ENCODE measurements at places on chromosomes 13 and 19.

- no peak for DNase-seq
These were observed 77.1 kb downstream of the CHST8 start for GRCh38 chr19:33698576-33699435.

DNA sequence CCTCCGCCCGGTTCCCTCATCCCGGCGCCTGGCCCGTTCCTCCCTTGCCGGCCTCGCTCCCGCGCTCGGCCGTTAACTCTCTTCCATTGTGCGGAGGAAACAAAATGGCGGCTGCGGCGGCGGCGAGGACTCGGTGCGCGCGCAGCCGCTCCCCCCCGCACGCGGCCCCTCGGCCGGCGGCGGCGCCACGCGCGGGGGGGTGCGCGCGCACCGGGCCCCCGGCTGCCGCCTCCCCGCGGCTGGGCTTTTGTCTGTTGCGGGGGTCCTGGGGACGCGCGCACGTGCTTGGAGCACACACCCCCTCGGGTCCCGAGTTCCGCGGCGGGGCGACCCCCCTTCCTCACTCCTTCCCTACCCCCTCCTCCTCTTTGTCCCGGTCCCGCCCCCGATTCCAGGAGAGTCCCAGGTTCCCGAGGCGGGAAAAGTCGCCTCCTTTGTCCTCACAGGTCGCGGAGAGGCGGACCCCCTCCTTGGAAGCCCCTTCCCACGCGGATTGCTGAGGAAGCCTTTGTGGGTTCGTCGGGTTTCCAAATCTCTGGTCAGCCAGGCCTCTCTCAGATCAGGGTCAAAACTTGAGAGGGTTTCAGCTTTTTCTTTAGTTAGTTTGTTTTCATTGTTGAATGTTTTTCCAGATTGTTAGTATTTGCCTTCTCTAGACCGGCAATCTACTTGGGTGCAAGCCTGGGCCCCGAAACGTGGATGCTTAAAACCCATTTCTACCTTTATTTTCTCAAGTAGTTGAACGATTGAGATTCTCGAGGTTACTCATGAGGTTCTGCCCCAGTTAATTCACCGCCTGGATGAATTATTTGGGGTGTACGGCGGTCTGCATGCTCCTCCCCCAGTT is 687 bp downstream of the ILF3 start:
- no peak for DNase-seq

DNA sequence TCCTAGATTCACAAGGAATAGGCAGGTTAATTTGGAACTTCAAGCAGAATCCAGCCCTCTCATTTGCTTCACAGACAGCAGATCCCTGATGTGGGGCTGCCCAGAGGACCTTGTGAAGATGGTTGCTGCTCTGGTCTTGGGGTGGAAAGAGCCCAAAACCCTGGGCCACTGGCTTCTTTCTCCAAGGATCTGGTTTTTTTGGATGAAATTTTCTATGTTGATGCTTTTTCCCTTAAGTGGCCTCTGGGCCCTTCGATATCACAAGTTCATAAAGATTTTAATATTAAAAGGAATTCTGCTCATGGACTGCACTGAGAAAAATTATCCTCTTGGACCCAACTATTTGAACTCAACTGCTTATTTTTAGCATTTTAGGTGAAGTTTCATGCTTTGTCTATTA is 421.1 kb downstream of the KLF5 start:
- no peak for DNase-seq

GRCh38 chr19:46979126-46980105 is 40.2 kb upstream of the NPAS1 start:
- DNase-seq, result no peak

DNA sequence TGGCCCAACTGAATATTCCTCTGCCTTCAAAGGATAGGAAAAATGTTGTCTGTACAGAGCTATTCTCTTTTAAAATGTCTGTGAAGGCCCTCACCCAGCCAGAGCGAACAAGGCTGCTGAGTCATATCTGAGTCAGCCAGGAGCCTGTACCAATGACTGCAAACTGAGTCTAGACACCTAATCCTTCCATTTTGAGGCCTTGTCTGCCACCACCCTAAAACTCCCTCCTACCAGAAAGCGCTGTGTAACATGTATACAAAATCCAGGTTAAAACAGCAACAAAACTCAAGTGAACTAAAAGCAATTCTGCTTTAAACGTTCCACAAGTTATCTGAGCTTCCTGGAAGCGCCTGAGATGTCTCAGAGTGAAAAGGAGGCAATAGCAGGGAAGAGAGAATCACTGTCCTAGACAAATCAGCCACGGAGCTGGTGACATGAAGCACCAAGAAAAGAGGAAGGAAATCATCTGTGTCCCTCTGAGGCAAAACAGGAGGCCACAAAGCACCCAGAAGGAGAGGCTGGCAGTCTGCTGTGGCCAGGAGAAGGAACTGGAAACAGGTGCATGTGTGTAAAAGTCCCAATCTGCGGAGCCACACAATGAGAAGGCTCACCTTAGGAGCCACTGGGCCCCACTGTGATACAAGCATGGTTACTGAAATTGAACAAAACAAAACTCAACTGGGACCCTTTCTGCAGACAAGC is 10.2 kb downstream of the DHRS12 start:
- DNase-seq, result no peak

GRCh38 chr13:99355267-99356011 is 48.2 kb upstream of the GPR183 start:
- DNase-seq, result no peak

- no peak for DNase-seq
These were observed 48.6 kb downstream of the UBL3 start for GRCh38 chr13:29801737-29802305.

GRCh38 chr13:73849292-73849691 is 284.9 kb downstream of the KLF12 start:
- no peak for DNase-seq

DNA sequence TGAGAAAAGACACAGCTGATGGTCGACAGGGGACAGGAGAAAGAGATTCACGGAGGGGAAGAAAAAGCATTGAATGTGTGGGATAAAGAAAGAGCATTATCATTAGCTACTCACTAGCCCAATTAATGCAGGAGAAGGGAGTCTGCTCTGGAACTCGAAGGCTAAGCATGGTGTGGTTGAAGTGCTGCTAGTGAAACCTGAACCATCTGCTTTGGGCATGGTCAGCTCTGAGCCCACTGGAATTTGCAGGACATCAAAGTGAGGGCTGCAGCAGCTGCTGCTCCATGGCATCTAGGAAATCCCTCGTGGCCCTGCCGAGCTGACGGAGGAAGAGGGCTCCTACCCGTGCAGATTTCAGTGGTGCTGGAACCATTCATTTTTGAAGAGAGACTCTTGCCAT is 320.3 kb downstream of the ATP8A2 start:
- DNase-seq, result no peak

GRCh38 chr19:48461982-48462655 is 6.7 kb downstream of the KCNJ14 start:
- DNase-seq, result no peak

- no peak for DNase-seq
These were observed 11.2 kb downstream of the ZNF347 start for GRCh38 chr19:53147645-53148044.

- DNase-seq, result no peak
These were observed 3.9 kb upstream of the CD209 start for GRCh38 chr19:7751157-7751783.

DNA sequence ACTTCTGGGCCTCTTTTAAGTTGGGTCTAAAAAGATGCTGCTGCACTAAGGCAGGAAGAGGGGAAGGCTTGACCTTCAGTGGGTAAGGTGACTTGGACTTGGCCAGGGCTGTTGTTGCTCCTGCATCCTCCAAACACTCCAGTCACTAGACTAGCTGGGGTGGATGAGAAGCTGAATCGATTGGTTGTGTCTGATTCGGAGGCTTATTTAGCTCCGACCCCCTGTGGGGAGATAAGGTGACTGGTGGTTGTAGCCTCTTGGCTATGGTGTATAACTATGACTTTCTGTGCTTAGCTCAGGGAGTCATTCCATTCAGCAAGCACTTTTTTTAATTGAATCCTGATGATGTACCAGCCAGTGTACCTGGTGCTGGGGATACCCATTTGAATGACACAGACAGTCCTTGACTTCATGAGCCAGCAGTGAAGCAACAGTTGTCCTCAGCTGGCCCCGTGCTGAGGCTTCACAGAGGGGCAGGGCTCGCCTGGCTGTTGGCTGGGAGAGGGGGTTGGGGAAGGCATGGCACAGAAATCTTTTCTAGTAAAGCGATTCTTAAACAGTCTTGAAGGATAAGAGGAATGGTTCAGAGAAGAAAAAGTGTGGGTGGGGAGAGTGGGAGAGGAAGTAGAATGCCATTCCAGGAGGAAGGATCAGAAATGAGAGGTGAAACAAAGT is 9.9 kb downstream of the PCDH8 start:
- no peak for DNase-seq

DNA sequence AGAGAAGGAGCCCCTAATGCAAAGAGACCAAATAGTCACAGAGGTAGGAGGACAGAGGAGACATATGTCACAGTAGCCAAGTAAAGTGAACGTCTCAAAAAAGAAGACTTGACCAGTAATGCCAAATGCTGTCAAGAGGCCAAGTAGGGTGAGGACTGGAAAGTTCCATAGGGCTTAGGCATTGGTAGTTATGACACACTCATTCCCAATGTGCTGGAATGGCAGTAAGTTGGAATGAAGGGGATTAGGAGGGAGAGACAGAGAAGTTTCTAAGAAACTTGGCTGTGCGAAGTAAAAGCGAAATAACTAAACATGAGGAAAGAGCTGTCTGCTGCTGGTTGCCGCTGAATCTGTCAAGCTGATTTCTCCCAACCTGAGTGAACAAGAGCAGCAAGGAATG is 14.9 kb upstream of the FRY start:
- no peak for DNase-seq

GRCh38 chr19:7888826-7889217 is 512 bp downstream of the LRRC8E start:
- DNase-seq, result no peak

DNA sequence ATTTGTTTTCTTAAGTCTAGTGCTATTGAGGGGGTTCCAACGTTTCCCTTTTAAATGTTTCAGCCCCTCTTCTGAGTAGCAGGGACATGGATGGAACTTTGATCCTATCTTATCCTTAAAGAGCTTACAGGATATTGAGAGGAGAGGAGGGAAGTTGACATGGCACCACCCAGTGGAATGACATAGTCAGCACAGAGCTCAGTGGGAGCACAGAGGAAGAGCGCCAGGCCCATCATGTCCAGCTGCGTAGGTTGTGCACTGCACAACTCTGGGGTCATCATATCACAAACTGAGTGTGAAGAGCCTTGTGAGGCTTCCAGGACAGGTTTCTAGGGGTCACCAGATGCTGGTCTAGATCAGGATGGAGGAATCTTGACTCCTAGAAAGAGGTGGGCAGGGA is 4.6 kb upstream of the CDC42EP5 start:
- no peak for DNase-seq

DNA sequence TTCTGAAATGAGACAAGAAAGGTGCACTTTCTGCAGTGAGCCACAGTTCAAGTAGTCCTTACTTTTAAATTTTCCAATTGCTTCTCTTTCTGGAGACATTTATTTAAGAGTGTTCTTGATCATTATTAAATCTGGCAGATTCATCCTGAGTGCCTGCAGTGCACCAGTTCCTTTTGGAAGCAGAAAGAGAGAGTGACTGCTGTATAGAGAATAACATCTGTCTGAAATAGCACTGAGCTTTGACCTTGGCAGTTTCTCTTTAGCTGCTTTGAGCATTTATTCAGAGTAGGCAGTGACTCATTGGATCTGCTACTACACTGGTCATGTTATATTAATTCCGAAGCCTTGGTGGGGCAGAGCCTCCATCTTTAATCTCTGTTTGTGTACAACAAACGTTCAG is 1373.7 kb downstream of the PCDH9 start:
- no peak for DNase-seq

- no peak for DNase-seq
These were observed 2.4 kb downstream of the ALOX5AP start for GRCh38 chr13:30737511-30738337.

GRCh38 chr13:83839146-83839545 is 43.1 kb downstream of the SLITRK1 start:
- DNase-seq, result no peak

DNA sequence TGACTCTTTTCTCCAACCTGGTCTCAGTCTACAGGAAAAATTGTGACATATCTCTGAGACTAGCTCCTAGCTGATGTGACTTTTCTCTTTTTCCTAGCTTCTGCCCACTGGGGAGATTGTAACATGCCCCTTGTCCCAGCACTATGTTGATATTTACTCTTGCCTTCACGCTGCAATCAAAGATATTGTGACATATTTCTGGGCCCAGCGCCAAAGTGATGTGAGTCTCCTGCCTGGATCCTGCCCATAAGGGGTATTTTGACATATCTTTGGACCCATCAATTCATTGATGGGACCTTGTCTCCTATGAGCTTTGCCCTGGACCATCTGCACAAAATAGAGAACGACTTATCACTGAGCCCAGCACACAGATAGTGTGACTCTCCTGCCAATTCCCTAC is 41.1 kb downstream of the ZNF729 start:
- no peak for DNase-seq

- DNase-seq, result no peak
These were observed 7.3 kb downstream of the NKPD1 start for GRCh38 chr19:45153339-45154063.

- no peak for DNase-seq
These were observed at the start of gene SIGLEC12 for GRCh38 chr19:51501594-51502263. TSS of gene SIGLEC12 (minus strand) at chr19:51501800. CDS start at chr19:51501733, 67 bp downstream.

DNA sequence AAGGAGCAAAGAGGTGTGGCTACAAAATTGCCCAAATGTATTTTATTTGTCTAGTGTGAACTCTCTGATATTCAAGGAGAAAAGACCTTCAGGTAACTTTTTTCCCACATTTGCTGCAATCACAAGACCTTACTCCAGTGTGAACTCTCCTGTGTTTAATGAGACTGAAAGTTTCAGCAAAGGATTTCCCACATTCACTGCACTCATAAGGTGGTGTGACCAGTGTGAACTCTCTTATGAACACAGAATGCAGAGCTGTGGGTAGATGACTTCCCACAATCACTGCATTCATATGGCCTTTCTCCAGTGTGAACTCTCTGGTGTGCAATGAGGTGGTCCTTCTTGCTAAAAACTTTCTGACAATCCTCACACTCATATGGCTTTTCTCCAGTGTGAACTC is 16.4 kb downstream of the ZNF814 start:
- no peak for DNase-seq

DNA sequence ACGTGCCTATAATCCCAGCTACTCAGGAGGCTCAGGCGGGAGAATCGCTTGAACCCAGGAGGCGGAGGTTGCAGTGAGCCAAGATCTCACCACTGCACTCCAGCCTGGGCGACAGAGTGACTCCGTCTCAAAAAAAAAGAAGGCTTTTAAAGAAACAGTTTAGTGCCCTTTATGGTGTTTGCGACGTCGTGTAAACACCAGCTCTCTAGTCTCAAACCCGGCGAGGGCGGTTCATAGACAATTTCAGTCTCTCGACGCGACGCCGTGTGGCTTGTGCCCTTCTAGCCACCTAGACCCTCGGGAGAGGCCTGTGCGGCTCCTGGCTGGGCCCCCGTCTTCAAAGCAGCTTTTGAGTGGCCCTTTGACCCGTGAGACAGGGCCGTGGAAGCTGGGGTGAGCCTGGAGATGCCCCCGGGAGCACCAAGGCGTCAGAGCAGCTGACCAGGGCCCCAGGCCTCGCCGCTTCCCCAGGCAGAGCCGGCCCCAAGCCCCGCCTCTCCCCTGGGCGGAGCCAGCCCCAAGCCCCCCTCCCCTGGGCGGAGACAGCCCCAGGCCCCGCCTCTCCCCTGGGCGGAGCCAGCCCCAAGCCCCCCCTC is 5.0 kb upstream of the MADCAM1 start:
- DNase-seq, result no peak

GRCh38 chr13:110124201-110124940 is 182.6 kb downstream of the COL4A1 start:
- no peak for DNase-seq

All from esophagus squamous epithelium (tissue), 5 donors.